ENCODE measurements at places on chromosomes 2 and 18.

DNA sequence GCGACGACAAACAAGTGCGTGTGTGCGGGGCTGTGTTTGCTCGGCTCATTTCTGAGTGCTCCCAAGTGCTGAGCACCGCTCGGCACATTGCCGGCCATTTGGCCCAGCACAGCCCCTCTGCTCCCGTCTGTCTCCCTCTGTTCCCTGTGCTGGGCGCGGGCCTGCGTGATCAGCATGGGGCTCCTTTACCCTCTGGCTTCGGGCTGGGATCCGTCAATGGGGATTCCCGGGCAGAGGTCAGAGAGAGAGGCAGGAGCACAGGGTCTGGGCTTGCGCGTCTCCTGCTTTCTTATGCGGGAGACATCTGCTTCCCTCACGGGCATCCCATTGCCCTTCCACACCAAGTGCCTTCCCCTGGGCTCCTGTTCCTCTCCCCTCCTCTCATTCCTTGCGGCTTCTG, 234.0 kb downstream of the ACKR3 start:
- peak; percentile 3 for DNase-seq

- DNase-seq: no peak
These were observed 364.3 kb downstream of the PLCL1 start for GRCh38 chr2:198168651-198169050.

DNA sequence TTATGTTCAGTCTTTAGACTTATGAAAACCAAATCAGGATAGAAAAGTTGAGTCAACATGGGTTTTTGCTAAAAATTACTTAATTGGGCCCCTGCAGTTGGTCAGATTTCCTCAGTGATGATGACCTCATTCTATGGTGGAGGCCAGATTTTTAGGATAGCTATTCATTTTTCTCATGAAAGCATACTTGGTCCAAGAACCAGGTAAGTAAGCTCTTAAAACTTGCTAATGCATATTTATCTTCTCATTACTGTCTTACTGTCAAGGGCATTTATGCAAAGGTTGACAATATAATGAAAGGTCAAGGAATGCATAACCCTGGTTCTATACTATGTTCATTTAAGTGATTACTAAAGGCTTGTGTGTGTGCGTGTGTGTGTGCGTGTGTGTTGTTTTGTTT, 650.6 kb downstream of the SATB2 start:
- DNase-seq: no peak

DNA sequence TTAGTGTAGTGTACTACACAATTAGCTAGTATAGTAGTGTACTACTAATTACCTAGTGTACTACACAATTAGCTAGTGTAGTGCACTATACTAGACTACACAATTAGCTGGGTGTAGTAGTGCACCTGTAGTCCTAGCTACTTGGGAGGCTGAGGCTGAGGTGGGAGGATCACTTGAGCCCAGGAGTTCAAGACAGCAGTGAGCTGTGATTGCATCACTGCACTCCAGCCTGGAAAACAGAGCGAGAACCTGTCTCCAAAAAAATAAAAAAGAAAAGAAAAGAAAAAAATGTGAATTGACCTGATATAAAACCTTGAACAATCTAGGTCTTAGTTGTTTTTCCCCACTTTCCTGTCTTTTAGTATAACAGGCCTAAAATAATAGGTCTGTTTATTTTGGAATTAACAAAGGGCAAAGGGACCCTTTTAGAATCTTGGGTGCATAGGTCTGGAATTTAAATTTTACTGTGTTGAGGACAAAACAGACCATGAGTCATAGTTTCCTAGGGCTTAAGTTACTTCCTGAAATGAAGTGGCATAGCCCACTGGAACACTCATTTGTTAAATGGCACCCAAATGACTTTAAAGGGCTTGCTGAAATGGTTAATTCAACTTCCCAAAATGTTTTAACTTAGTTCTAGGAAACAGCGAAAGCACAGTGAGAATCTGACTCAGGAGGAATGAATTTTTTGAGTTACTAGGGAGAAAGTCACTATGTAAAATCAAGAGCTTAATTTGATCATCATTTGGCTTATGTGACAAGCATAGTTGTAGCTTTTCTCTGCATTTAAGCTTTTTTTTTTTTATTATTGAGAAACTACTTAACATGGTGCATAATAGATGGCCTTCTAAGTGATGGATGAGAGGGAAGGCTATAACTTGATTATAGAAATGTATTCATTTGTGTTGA, 50.7 kb upstream of the ARL5A start:
- no peak for DNase-seq

DNA sequence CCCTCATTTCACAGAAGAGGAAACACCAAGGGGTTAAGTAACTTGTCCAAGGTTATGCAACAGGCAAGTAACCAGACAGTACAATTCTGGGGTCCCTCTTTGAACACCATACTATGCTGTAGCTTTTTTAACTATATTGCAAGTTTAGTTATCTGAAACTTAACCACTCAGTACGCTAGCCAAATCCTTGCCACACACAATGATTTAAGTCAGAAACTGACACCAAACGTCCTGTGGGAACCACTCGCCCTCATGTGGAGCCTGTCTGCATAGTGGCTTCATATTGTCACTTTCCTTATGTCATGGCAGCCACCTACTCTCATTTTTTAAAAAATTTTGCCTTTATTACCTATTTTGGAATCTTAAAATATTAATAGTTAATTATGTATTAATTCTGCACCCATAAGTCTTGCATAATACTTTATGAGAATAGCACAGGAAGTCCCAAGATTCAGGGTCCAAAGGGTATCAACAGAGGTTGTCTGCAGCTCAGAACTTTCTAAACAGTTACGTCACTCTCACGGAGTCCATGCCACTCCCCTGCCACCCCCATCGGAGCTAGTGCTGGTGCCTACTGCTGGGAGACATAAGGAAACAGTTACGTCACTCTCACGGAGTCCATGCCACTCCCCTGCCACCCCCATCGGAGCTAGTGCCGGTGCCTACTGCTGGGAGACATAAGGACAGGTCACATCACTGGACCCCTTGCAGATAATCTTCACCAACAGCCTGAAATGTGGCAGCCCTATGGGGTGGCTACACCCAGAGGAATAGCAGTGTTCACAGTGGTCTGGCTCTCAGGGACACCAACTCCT, 99.0 kb downstream of the L3MBTL4 start:
- no peak for DNase-seq

GRCh38 chr18:79645291-79645983, 34.2 kb upstream of the CTDP1 start:
- no peak for DNase-seq

DNA sequence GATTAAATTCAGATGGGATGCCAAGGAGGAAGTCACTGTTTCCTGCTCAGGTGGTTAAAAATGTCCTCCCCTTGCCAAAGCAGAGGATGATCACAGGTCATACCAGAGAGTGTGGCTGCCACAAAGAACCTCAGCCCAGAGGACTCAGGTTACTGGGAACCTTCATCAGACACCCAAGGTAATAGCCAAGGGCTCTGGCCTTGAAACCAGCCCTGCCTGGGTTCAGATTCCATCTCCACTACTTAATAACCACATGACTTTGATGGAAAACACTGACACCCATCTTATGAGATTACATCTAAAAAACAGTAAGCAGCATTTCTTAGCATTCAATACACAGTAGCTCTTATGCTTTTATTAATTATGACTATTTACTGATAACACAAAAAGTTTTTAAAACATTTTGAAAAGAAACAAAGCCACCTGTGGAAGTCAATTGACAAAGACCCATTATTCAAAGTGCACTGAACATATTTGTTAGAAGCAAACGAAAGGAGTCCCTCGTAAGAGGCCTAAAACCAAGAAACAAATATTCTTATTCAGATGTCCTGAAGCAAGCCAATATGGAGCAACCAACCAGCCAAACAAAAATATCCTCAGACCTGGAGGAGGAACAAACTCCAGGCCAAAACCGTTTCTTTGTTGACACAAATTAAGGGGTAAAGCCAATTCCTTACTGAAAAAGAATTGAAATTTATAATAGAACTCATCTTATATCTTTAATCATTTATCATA, 241.5 kb downstream of the RNF152 start:
- DNase-seq: no peak

DNA sequence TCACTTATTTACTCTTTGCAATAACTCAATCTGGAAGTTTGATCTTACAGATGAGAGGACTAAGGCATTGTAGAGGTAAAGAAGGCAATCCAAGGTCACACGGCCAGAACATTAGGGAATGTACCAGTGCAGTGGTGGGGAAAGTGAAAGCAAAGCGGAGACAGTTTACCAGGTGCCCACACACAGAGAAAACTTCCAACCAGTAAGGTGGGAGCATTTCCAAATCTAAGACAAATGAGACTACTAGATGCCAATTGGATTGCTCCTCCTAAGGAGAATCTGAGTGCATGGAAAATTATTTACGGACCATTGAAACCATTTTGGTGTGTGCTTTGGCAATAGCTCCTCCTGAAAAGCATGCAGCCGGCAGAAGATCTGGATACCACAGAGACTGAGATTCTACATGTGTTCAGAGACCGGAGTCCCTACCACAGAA, 34.9 kb downstream of the SLC20A1 start:
- no peak for DNase-seq

DNA sequence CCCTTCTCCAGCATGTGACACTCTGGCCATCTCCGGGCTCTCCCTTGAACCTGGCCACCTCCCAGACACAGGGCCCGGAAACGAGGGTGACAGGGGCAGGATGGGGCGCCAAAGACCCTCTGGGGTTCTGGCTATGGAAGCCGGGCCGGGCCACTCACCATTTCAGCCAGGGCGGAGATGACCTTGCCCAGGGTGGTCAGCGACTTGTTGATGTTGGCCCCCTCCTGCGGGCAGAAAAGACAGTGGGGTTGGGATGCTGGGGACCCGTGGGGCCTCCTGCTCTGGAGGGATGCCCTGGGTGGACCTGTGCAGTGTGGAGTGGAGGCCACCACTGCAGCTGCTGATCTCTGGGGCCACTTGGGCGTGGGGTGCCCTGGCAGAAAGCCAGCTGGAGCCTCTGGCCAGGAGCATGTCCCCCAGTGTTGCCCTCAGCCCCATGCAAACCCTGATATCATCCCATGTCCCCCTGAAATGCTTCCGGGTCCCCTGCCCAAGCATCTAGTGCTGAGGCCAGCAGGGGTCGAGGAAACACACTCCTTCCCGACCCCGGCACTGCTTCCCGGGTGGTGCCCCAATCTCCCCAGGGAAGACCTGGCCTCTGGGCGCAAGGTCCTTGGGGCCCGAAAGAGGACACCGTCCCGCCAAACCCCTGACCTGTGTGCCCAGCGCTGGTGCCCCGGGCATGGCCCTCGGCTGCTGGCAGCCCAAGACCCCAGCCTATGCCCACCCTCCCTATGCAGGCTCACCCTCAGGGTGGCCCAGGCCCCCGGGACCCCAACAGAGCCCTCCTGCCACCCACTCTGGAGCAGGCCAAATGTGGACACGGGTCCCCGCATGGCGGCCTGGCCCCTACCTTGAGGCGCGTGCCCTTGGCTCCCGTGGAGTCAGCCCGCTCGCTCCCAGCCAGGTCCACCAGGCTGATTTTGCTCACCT, 36.9 kb downstream of the KIF1A start:
- DNase-seq: no peak

- no peak for DNase-seq
These were observed 50.1 kb upstream of the KCNH7 start for GRCh38 chr2:162888652-162889051.

DNA sequence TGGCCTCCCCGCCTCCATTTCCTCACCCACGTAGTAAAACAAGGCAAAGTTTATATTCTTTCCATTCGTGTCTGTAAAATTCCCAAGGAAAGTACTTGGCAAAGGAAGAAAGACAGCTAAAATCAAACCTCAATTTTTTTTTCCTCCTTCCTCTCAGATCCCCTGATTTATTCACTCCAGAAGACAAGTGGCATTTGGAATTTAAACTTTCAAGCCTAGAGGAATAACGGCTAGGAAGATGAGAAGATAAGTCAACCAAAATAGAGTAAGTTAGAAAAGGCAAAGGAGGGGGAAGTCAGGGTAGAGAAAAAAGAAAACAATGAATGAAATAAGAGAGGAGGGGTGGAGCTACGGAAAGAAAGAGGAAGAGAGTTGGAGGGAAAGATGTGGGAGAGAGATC, 198.9 kb upstream of the PIK3C3 start:
- DNase-seq: no peak

- DNase-seq: no peak
These were observed 22.3 kb upstream of the ORC2 start for GRCh38 chr2:200985799-200986198.

DNA sequence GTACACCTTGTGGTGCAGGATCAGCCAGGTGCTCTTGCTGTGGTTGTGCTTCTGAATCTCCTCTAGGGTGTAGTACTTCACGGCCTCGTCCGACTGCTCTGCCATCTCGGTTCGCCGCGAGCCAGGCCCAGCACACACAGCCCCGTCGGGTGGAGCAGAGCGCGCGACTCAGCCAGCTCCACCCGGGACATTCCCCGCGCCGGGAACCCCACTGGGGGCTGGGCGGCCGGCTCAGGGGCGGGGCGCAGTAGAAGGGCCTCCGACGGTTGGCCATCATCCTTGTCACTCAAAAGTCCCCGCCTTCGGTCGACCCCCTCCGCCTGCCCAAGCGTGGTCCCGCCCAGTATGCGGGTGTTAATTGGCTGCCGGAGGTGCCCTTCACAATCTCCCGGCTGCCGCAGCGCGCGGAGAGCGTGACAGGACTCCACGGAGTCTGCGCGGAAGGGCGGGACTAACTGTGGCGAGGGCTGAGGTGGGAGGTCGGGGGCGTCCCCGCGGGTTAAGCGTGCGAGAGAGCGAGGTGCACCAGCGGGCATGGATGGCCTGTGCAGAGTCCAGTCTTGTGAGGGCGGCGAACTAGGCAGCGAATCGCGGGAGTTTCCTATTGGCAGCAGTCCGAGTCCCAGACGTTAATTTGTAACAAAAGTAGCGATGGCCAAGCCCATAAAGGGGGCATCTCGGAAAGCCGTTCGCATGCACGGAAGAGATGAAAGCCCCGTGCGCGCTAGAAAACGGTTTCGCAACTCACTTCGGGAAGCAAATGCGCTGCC, at the start of gene CYB5A:
TSS of gene CYB5A (minus strand) at position 193 of the 770 bp plus-strand sequence. CDS start at position 105, 88 bp downstream.
- peak; percentile 98 for DNase-seq

- DNase-seq: no peak
These were observed 81.5 kb downstream of the ZNF407 start for GRCh38 chr18:74679006-74679678.

DNA sequence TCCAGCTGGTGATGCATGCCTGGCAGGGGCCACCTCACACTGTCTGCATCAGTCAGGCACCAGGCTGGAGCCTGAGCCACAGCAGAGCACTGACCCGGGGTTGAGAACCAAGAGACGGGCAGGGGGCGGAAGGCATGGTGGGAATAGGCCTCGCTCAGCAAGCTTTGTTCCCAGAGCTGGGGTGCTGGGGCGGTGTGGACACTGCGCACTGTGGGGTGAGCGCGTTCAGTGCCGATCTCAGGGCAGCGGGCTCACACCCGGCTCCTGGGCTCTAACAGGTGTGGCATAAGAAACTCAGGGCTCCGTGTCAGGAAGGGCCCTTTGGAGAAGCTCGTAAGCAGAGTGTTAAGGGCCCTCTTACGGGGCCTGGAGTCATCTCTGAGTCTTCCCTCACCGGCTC, 15.7 kb downstream of the SH3RF3 start:
- no peak for DNase-seq

Measured in globus pallidus (tissue), 1 donor.